ENCODE measurements at places on chromosomes 11 and 22. TPM values are rescaled to one million over a fixed set of nuclear protein-coding genes. Genes with fewer than 3 reads are reported as not detected.
A peak's percentile ranks its signal among the peaks of the same experiment; 100 is the strongest.

DNA sequence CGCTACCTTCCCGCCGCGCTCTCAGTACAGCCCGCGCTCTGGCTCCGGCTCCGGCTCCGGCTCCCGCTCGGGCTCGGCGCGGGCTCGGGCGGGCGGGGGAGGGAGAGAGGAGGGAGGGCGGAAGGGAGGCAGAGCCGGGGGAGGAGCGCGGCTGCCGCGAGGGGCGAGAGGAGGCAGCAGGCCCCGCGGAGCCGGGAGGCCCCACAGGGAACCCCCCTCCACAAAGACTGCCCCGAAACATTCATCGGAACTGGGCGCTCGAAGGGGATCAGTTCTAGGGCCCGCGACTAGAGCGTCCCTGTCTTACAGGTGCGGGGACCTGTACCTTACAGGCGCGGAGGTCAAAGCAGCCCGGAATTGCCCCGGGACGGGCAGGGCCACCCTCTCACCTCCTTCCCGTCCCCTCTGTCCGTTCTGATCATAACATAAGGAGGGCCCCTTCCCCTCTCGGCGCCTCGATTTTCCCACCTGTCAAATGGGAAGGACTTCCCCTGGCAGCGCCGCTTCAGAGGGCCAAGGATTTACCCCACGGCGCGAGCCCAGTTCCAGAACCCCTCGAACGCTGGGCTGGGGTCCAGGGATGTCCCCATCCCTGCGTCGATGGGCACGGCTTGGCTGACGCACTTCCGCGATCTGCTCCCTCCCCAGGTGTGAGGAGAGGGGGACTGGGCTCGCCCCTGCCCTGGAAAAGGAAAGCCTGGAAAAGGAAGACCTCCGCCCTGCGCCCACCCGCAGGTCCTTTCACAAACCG, at the start of gene SHISA8:
Gene SHISA8 (minus strand): TSS at position 40 of the 751 bp plus-strand sequence. CDS start 407 bp downstream, outside the sequence.
- DNase-seq, result no peak

- DNase-seq, result peak; percentile 8
These were observed 526.1 kb downstream of the BRD1 start for GRCh38 chr22:49301398-49302149.

Gene P4HA3
- total RNA-seq, result 1.0 TPM

Gene TYR
- not detected for total RNA-seq

DNA sequence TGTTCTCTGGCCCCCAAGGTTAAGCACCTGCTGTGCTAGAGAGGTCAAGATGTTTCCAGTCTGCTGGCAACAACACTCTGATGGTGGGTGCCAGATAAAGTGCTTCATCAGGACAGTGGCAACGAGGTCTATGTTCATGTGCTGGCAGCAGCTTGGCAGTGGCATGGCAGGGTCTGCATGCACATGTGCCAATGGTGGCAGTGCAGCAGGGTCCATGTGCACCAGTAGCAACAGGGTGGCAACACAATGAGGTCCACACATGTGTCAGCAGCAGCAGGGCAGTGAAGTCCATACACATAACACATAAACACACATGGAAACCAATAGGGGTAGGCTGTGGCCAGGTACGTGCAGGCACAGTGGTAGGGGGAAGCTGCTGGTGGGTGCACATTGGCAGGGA, 48.4 kb upstream of the FAR1 start:
- DNase-seq, result no peak

DNA sequence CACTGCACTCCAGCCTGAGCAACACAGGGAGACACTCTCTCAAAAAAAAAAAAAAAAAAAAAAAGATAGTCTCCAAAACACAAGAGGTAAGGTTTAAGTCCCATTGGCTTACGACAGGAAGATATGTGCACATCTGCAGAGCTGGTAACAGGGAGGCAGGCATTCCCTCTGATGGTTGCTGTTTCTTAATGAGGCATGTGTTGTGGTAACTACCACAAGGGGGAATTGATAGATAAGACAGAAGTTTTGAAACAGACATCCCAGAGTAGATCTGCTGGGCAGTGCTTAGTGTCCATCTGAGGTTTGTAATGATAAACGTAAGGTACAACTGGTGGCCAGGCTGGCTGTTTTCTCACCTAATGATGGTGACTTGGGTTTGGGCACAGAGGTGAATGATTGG, 4.7 kb downstream of the EIF1AD start:
- DNase-seq, result no peak

GRCh38 chr11:31442086-31442485, 67.3 kb downstream of the IMMP1L start:
- no peak for DNase-seq

DNA sequence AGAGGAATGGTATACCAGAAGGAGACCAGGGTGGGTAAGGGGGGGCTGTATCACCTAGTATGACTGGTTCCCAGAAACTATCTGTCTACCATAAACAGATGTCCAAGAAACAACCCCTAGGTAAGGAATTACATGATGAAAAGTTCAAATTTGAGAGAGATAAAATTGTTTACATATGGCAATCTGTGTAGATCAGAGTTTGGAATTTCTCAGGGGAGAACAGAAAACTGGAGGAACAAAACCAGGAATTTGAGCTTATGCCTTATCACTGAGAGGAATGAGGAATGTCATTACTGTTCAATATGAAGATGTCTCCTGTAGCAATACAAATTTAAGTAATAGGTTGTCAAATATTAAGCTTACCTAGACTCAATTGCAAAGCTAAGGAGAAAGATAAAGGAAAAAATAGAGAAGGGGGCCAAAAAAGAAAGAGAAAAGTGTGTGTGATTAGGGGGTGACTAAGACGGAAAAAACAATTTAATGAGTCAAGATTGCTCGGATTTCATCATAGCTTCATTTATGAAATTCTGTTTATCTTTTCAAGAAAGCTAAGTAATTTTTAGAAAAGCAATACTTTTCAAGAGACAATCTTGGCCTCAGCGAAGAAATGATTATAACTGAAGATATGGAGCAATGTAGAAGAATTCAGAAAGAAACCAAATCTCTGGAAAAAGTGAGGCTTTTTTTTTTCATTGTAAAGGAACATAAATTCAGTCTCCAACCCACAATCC, 117.8 kb downstream of the APOL5 start:
- no peak for DNase-seq

GRCh38 chr11:79208126-79208525, 232.7 kb downstream of the TENM4 start:
- no peak for DNase-seq

GRCh38 chr11:34284811-34285481, 72.9 kb downstream of the ABTB2 start:
- DNase-seq, result no peak

DNA sequence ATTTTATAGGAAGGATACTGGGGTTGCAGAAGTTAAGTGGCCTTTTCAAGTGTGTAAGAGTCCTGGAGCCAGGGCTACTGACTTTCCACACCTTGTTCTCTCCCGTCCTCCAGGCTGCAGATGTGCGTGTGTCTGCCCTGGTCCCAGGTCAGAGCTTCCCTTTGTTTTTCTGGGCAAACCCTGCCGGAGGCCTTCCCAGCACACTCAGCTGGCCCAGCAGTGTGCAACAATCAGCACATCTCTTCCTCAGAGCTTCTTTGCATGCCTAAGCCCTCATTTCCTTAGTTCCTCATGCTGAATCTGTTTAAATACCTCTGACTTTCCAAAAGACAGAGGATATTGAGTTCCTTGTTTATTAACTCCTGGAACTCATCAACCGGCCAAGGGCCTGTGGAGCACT, 80.6 kb downstream of the KCNJ1 start:
- DNase-seq, result no peak

- peak; percentile 47 for DNase-seq
These were observed 51.2 kb upstream of the ARHGAP20 start for GRCh38 chr11:110763249-110764011.

- no peak for DNase-seq
These were observed 15.1 kb downstream of the P2RY2 start for GRCh38 chr11:73233211-73233610.

Gene NAALAD2
- 0.95 TPM for total RNA-seq

Gene PISD
- 57.8 TPM for total RNA-seq

Gene BLID
- total RNA-seq, result 0.75 TPM

GRCh38 chr22:30783021-30783420, 88.3 kb downstream of the OSBP2 start:
- DNase-seq, result no peak

GRCh38 chr11:128895526-128895925, 4.4 kb downstream of the KCNJ5 start:
- no peak for DNase-seq

Gene YPEL4
- total RNA-seq, result 1.9 TPM

Gene SC5D
- total RNA-seq, result 75.8 TPM

Gene BTG4
- not detected for total RNA-seq

GRCh38 chr11:130999992-131000770, 83.9 kb upstream of the SNX19 start:
- no peak for DNase-seq

Gene POU2AF1
- 12.9 TPM for total RNA-seq

GRCh38 chr22:41513391-41513790, 30.9 kb downstream of the POLR3H start:
- DNase-seq, result no peak

GRCh38 chr11:82356316-82356715, 377.3 kb downstream of the FAM181B start:
- DNase-seq, result no peak

- no peak for DNase-seq
These were observed 6.8 kb downstream of the SAC3D1 start for GRCh38 chr11:65047581-65048422.

Gene IFITM10
- 13.9 TPM for total RNA-seq

- no peak for DNase-seq
These were observed 142.3 kb downstream of the IGLL1 start for GRCh38 chr22:23437779-23438178.

DNA sequence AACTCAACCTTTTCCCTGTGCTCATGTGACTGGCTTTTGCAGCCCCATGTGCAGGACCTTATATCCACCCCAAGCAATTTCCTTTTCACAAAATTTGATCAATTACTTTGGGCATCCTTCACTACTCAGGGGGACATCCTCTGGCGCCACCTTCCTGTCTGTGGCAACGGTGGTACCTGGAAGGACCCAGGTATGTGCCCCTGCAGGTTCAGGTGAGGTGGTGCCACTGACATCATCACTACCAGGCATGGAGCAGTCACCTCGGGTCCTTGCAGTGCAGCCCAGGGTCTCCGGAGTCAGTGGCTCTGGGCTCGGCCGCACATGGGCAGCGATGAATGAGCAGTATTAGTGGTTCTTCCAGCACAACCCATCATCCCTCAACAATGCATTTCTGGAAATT, 37.7 kb upstream of the B3GAT1 start:
- no peak for DNase-seq

Gene MS4A6E
- not detected for total RNA-seq

- DNase-seq, result peak; percentile 9
These were observed 149.8 kb downstream of the MPPED1 start for GRCh38 chr22:43561415-43562178.

GRCh38 chr11:68497761-68498160, 37.2 kb downstream of the PPP6R3 start:
- no peak for DNase-seq
